Fibroblast of lung (primary cell): ENCODE measurements at places on chromosomes 1 and 21.

DNA sequence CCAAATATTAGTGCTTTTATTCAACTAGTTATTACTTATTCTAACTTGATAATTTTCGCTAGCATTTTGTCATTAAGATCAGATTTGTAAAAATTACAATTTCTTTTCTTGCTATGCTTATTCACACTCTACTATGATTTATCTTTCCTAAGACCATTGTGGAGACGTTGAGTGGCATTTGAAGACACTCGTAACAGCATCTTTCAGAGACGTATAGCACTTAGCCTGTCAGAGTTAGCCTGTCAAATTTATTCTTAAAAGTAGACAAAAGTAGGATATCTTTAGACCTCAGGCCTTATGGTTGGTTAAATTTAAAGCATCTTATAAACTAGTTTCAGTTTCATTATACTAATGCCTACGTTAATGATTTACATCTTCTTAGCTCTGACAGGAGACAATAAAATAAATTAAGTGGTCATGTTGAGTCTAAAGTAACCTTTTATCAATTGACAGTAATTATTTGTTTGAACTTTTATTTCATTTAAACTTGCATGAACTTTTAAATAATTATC, 1410.1 kb downstream of the MRPL39 start:
- DNase-seq = no peak

DNA sequence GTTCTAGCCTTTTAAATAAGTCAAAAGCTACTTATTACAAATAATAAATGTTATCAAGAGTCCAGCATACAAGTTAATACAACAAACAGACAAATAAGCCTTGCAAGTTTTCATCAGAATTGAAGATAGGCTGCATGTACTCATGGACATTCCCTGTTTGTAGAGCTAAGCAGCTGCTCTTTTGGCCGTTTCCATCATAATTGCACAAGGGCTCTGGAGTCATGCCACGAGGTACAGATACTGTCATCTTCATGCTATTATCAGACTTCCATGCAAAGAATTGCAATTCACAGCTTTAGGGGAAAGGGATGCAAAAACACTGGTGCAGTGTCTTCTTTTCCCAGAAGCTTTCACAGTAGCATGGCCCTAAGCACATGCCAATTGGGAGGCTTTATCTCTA, 52.8 kb upstream of the TBX15 start:
- DNase-seq = no peak

DNA sequence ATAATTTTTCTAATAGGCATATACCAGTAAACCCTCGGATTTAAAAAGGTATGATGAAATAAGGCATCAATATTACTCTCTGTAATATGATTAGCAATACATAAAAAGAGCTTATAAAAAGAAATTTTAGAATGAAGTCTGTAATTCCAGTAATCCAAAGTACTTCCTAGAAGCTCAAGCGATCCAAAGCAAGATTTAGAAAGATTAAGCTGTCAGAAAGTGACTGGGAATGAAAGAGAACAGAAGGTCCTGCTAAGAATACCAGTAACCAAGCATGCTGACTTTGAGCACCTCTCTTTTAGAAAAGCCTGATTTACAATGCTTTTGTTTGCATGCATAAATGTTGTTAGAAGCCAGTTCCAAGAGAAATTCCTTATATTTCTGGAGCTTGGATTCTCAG, 125.1 kb downstream of the GIPC2 start:
- DNase-seq = peak; percentile 28

DNA sequence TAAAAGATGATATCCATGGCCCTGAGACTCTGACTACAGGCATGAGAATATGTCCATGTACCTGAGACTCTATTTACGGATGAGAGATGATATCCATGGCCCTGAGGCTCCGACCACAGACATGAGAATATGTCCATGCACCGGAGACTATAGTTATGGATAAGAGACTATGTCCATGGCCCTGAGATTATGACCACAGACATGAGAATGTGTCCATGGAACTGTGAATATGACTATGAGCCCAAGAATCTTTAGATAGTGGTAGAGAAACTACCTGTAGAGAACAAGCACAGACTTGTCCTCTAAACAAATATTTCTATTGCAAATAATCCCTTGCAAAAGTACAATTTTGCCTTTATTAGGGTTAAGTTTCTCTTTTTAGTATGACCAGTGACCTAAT, 263.2 kb downstream of the PCP4 start:
- DNase-seq = no peak

DNA sequence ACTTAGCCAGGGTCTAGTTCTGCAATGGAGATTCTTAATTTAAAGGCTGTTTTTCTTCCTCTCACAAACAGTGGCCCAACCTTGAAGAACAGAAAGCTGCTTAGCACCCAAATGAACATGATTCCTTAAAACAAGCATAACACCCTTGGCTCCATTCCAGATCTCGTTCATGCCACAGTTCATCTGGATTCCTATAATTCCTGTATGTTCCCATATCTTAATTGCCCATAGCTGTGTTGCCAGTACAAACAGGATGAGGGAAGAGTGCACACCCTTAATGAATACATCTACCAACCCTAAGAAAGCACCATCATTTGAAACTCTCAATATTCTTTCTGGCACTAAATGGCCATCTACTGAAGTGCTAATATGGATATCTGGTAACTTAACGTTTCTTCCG, 45.5 kb downstream of the TGFB2 start:
- DNase-seq = no peak

DNA sequence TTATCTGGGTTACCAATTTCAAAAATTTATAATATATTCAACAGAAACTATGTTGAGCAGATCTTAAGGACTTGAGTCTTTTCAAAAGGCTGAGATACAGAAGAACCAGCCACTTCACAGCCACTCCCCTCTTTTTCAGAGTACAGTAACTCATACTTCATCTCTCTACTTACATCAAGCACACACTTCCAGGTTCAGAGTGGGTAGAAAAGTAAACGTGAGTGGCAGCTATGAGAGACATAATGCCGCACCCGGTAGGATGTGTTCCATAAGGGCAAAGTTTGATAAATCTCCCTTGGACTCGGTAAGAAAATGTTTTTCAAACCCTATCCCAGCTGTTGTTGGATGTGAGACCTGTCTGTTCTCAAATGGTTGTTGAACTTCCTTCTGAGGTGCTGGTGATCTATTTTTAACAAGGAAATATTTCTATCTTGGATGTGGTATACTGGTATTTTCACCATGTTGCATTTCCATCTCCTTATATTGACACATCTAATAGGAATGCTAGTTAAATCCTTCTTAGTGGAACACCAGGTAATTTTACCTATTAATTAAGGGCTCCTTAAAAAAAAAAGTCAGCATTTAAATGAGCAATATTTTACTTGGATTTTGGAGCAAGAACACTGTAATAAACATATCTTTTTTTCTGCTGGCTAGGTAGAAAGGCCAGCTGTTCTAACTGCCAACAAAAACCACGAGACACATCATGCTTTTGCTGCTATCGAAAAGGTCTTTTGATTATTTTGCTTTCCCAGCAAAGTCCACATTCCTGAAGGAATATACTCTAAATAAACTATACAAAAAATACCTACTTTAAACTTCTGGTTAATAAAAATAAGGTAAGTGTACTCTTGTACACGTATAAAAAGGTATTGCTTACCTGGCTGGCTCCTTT, 28.2 kb downstream of the CNN3 start:
- DNase-seq = peak; percentile 71

- no peak for DNase-seq
Measured at GRCh38 chr1:244865028-244865371, 657 bp upstream of the HNRNPU start.

- no peak for DNase-seq
Measured at GRCh38 chr1:40092241-40092640, 4.8 kb downstream of the PPT1 start.

DNA sequence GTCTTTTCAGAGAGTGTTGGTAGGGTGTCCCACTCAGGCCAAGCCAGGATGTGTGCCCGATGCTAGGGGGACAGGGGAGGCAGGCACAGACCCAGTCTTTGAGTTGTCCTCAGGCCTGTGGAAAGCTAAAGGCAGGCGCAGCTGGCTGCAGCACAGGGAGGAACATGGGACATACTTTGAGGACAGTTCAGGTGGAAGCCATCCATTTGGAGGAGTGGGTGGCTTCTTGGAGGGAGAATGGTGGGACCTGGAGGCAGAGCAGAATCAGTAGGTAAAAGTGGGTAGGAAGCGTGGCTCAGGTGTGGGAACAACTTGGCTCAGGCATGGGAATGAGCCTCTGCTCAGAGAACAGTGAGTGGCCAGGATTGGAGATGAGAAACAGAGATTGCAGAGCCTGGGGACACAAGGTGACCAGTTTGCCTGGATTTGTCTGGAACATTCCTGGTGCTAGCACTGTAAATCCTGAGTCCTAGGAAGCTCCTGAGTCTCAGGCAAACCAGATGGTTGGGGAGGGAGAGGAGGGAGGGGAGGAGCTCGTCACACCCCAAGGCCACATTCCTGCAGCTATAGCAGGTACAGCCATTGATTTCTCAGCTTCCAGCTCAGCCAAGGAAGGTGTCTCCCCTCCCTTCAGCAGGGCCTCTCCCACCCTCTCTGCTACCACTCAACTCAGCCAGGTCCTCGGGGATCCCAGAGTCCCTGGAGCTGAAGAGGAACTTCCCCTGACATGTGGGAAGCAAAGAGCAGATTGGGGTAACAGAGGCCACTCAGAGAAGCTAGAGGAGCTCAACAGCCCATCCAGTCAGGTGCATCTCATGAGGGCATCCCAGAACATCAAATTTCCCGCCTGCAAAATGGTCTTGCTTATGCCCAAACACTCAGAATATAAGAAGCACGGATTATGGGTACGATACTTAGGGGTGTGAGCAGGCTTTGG, 65.2 kb upstream of the TINAGL1 start:
- DNase-seq = no peak

GRCh38 chr1:3730543-3731247, 21.6 kb upstream of the CCDC27 start:
- no peak for DNase-seq

DNA sequence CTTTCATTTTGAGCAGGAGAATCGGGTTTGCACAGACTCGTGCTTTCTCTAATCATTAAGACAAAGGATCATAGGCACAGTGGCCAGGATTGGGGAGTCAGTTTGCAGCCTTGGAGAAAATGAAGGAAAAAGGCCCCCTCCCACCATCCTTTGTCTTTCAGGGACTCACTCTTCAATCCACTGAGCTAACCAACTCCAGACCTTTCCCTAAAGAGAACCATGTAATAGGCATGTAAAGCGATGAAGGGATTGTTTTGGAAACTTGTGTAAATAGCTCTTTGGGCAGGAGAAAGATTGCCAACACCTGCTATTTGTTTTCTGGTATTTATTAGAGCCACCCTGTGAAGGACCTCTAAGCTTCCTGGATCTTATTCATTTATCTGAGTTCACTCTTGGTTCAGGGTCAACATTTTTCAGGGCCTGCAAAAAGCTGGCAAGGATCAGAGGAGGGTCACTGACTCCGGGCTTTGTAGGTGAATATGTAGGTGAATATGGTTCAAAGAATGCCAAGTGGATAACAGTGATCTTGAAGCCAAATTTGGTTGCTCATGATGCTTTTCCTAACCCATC, 192.6 kb upstream of the FGGY start:
- no peak for DNase-seq
